HS-27A (cell line): ENCODE measurements at places on chromosomes 1 and 21.

GRCh38 chr1:8092657-8093056 is 66.5 kb upstream of the ERRFI1 start:
- DNase-seq: no peak

GRCh38 chr1:91799159-91799558 is 86.8 kb downstream of the TGFBR3 start:
- DNase-seq: no peak

DNA sequence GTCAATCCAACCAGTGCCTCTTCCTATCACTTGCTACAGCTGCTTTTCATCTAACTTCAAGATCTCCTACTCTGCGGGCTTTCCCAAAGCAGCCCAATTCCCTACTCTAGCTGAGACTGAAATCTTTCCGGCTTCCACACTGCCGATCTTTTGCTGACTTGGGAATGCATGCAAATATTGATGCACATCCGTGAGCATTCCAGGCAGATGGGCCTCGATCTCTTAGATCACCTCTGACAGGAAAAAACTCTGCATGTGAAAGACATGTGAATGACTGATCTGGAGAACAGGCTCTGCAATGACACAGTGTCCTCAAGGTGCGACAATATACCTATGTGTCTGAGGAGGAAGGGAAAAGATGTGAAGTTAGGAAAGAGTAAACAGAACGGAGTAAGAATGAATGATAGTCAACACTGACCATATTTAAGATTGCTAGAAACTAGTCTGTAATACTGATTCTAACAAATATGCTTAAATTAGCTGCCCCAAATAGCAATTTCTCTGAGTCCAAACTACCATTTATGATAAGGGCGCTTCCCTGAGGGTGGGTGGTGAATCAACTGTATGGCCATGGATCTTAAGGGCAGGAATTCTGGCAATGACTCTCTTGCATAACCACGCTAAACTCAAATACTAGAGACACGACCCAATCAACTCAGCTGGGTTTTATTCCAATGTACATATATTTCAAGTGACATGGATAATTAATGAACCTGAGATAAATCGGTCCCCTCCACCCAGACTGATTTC is 8.4 kb downstream of the TAF5L start:
- DNase-seq: no peak

DNA sequence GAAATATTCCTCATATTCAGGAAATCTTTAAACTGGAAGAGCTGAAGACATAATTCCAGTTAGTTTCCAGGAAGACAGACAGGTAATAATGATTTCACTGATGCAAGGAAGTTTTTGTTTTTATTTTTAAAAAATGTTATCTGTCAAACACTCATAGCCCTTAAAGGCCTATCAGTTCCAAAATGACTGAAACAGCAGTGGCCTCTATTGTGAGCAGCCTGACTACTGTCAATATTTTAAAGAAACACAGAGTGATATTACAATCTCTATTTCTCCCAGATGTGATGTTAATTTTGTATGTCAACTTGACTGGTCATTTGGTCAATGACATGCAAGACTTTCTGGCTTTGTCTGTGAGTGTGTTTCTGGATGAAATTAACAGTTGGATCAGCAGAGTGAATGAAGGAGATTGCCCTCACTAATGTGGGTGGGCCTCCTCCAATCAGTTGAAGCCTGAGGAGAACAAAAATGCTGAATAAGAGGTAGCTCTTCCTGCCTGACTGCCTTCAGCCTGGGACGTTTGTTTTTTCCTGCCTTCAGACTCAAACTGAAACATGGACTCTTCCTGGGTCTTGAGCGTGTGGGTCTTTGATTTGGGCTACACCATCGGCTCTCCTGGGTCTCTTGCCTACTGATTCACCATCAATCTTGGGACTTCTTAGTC is 31.3 kb upstream of the SLC30A10 start:
- DNase-seq: no peak

DNA sequence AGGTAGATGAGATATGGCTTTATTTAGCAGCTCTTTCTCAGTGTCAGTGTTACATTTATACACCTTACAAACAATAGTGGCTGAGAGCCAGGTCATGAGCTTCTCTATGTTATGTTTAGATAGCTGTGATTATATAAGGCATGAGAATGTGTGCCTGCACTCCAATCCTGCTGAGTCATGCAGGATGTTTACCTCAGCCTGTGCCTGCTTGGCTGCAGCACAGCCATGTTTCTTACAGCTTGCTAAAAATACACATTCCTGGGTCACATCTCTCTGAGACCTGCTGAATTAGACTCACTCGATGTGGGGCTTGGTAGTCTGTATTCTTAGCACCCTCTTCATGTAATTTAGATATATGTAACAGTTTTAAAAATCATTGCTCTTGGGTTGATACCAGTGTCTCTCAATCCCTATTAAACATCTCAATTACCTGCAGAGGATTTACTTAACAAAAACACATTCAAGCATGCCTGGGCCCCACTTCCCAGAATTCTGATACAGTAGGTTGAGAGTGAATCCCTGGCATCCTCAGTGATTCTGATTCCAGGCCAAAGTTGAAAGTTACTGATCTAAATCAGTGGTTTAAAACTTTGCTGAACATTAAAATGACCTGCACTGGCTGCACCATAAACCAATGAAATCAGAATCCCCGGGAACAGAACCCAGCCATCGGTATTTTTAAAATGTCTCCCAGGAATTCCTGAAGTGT is 107.5 kb downstream of the GDAP2 start:
- peak; percentile 91 for DNase-seq

DNA sequence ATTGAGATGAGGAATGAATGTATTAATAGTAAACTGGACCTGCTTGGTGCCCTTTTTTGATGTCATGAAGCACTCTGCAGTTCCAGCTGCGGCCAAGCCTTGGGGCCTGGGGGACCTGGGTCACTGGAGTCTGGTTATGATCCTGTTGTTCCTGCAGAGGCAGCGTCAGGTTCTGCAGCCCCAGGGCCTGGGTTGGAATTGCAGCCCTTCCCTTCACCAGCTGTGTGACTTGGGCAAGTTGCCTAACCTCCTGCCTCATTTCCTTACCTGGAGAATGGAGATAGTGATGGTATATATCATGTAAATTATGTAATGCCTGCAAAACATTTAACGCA is 9.1 kb upstream of the ATP5PO start:
- DNase-seq: no peak

- DNase-seq: no peak
Observed at GRCh38 chr1:72516826-72517225, 234.5 kb upstream of the NEGR1 start.

GRCh38 chr1:225441314-225442122 is 13.7 kb upstream of the LBR start:
- no peak for DNase-seq
